ENCODE measurements at places on chromosomes 5 and 9.
A peak's percentile ranks its signal among the peaks of the same experiment; 100 is the strongest.

GRCh38 chr5:129899454-129899853, 4.8 kb upstream of the CHSY3 start:
- no peak for DNase-seq

DNA sequence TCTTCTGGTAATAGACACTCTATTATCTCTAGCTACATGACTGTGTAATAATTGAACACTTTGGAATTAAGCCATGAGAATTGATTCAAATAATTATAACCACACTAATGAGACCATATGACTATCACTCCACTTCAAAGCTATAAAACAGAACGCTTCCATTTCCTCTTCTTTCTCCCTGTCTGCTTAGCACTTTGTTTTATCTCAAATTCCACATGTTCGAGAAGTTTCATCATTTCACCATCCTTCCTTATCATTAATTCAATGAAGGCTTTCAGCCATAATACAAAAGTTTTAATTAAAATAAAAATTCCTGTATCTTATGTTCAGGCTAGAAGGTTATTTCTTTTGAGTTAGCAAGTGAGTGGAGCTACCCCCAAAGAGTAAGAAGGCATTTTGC, 7.4 kb upstream of the DCTN4 start:
- DNase-seq: no peak

- no peak for DNase-seq
Measured at GRCh38 chr9:23413541-23413940, 412.5 kb downstream of the ELAVL2 start.

DNA sequence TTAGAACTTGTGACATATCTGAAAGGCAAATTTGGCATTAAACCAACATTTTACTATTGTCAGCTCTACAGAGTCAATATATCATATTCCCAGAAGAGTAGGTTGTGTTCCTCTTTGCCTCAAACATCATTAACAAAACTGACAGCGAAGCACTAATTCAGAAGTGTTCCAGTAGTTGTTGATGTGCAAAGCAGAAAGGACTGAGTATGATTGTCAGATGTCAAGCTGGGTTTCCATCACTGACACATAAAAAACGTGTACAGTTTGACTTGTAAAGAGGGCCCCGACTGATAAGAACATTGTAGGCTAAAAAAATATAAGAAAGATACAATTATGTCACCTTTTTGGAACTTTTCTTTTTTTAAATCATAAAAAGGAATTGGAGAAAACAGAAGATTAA, 101.5 kb upstream of the ZNF608 start:
- DNase-seq: no peak

DNA sequence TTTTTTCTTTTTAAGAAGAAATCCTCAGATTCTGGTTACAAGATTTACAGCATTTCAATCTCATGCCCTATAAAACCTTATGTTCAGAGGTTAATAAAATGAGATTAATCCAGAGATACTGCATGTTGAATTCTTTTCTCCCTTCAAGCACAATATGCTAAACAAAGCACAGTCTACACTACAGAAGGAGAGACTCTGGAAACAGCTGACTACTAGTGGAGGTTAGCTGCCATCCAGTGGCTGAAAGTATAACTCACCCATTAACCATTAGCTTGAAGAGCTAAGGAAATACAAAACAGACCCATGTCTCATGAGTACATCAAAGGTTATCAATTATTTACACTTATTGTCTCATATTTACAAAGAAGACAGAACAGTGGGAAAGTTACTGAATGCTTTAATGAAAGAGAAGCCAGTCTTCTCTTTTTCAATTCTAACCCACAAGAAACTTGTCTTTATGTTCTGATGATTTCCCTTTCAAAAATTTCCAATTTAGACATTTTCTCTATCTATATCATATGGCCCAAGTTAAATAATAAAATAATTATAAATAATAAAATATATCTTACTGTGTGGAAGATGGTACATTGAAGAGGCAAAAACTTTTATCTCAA, 12.7 kb upstream of the DNAH5 start:
- peak; percentile 3 for DNase-seq

- peak; percentile 40 for DNase-seq
Measured at GRCh38 chr5:44875661-44876605, 67.2 kb downstream of the MRPS30 start.

GRCh38 chr5:132417010-132417439, 47.5 kb downstream of the SLC22A5 start:
- no peak for DNase-seq

- no peak for DNase-seq
Measured at GRCh38 chr9:87513161-87513560, 15.5 kb downstream of the DAPK1 start.

- no peak for DNase-seq
Measured at GRCh38 chr5:424301-425110, 18.5 kb upstream of the EXOC3 start.

DNA sequence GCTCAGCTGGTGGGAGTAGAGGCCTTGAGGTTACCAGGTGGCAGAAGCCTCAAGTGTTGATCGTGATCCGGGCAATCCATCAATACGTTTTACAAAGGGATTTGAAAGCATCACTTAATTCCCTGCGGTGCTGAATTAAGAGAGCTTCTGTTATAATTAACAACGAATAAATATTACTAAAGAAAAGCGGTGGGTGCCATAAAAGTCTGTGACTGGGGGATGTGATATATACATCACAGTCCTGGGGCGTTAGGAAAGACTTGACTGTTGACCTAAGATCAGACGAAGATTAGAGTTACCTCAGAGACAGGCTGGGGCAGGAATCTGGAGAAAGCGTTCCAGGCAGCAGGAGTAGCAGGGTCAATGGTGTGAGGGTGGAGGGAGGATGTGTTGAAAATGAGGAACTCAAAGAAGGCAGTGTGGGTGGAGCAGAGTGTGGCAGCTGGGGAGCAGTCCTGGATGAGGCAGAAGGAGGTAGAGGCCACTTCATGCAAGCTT, 6.7 kb upstream of the C5orf63 start:
- DNase-seq: no peak

- no peak for DNase-seq
Measured at GRCh38 chr9:136992819-136993369, 672 bp downstream of the PAXX start.

DNA sequence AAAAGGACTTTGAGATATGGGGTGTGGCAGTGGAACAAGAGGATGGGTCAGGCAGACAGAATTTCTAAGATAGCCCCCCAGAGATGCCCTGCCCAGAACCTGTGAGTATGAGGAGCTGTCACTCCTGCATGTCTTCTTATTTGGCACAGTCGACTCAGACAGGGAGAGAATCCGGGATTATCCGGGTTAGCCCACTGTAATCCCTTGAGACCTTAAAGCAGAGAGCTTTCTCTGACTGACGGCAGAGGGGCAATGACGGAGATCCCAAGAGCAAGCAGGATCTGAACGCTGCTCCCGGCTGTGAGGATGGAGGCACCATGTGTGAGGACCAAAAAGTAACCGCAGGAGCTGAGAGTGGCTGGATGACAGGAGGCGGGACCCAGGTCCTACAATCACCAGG, 8.8 kb upstream of the NHP2 start:
- no peak for DNase-seq

DNA sequence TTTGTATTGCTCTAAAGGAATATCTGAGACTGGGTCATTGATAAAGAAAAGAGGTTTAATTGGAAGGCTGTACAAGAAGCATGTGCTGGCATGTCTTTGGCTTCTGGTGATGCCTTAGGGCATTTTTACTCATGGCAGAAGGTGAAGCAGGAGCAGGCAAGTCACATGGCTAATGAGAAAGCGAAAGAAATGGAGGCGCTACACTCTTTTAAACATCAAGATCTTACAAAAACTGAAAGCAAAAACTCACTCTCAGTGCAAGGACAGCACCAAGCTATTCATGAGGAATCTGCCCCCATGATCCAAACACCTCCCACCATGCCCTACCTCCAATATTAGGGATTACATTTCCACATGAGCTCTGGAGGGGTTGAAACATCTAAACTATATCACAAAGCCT, 1458.8 kb upstream of the ACO1 start:
- DNase-seq: no peak

- no peak for DNase-seq
Measured at GRCh38 chr5:39657943-39658342, 233.2 kb upstream of the DAB2 start.

- DNase-seq: peak; percentile 54
Measured at GRCh38 chr5:145936401-145937131, at the start of gene SH3RF2. TSS of gene SH3RF2 (plus strand) at chr5:145936578. CDS start at chr5:145937929, 1,351 bp downstream.

- no peak for DNase-seq
Measured at GRCh38 chr9:125433461-125434011, 171.9 kb downstream of the GAPVD1 start.

- no peak for DNase-seq
Measured at GRCh38 chr5:116964438-116964837, 389.8 kb upstream of the SEMA6A start.

GRCh38 chr9:105676351-105676923, 14.2 kb downstream of the TAL2 start:
- no peak for DNase-seq

GRCh38 chr5:175520873-175521272, 42.5 kb downstream of the SFXN1 start:
- no peak for DNase-seq

- peak; percentile 80 for DNase-seq
Measured at GRCh38 chr5:95808686-95809413, 13.7 kb downstream of the GLRX start.

Data from stimulated activated CD4-positive, alpha-beta T cell treated with anti-CD3 and anti-CD28 coated beads, Interleukin-15, amount 100 ng/mL, for 24 hours (primary cell).